ENCODE measurements at places on chromosomes 1 and 21.

- H3K27me3 ChIP-seq = no peaks in the 10 kb centered on the region
- no peak overlapping the region for H3K4me3 ChIP-seq
- DNase-seq = no peak
Measured at GRCh38 chr1:209029737-209030136, 553.8 kb upstream of the CAMK1G start.

DNA sequence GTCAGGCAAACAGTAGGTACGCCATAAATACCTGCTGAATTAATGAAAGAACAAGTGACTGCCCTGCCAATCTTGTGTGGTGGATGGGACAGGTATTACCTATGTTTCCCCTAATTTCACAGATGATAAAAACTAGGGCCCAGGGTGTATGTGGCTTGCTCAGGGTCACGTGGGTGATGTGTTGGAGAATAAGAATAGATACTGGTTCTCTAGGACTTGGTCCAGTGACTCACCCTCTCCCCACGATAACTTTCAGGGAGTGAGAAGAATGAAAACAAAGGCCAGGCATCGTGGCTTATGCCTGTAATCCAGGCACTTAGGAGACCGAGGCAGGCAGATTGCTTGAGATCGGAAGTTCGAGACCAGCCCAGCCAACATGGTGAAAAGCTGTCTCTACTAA is 26.7 kb downstream of the SLC26A9 start:
- no peaks in the 10 kb centered on the region for H3K4me1 ChIP-seq
- no peak overlapping the region for H3K4me3 ChIP-seq
- no peaks in the 10 kb centered on the region for H3K27me3 ChIP-seq
- H3K36me3 ChIP-seq = no peaks in the 10 kb centered on the region
- DNase-seq = no peak
- H3K27ac ChIP-seq = no peak overlapping the region

- no peak for DNase-seq
- no peaks in the 10 kb centered on the region for H3K36me3 ChIP-seq
- H3K27ac ChIP-seq = peak overlapping the region; percentile 72
- H3K4me1 ChIP-seq = no peaks in the 10 kb centered on the region
Measured at GRCh38 chr1:24725209-24725651, 20.0 kb upstream of the CLIC4 start.

GRCh38 chr1:197598935-197599334 is 176.3 kb downstream of the DENND1B start:
- no peaks in the 10 kb centered on the region for H3K36me3 ChIP-seq
- no peaks in the 10 kb centered on the region for H3K27me3 ChIP-seq
- H3K4me1 ChIP-seq = no peaks in the 10 kb centered on the region
- H3K27ac ChIP-seq = no peak overlapping the region
- H3K4me3 ChIP-seq = no peak overlapping the region
- DNase-seq = no peak

DNA sequence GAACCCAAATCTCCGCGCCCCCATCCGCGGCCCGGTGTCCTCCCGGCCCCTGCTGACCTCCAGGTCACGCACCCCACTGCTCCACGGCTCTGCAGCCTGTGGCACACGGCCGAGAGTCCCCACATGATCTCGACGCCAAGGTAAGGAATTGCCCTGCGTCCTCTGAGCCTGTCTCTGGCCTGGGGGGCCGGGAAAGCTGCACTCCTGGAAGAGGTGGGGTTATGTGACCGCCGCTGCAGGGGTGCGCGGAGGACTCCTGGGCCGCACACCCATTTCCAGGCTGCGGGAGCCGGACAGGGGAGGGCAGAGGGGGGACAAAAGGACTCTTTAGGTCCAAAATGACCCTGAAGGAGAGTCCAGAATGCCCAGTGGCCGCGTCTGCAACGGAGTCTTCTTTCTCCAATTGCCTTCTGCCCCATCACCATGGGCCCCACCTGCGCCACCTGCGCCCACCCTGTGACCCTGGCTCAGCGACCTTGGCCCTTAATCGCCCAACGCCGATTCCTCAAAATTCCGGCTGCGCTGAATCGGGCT is 997 bp upstream of the SIM2 start:
- H3K27ac ChIP-seq = no peak overlapping the region
- H3K36me3 ChIP-seq = no peaks in the 10 kb centered on the region
- no peak for DNase-seq
- peaks cover 3% of the 10 kb centered on the region for H3K4me1 ChIP-seq
- peak overlapping the region; percentile 43 for H3K4me3 ChIP-seq
- H3K27me3 ChIP-seq = peaks cover 100% of the 10 kb centered on the region

GRCh38 chr1:119713749-119714456 is 2.2 kb downstream of the PHGDH start:
- no peaks in the 10 kb centered on the region for H3K27me3 ChIP-seq
- peak overlapping the region; percentile 68 for H3K4me3 ChIP-seq
- H3K36me3 ChIP-seq = no peaks in the 10 kb centered on the region

DNA sequence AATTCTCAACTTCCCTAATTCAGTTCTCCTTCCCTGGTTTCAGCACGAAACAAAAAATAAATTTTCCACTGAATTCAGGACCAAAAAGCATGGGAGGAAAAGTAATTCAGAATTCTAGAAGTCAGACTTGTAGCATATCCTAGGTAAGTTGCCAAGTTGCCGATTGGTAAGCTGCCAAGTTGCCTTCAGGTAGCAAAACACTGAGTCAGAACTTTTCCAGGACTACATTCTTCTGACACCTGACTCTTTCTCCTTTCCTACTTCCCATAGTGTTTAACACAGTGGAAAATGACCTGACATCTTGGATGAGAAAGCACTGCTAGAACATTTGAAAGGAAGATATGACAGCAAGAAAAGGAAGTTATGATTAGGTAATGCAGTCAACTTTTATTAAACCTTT is 322.8 kb downstream of the SPATA17 start:
- H3K27me3 ChIP-seq = no peaks in the 10 kb centered on the region
- no peak overlapping the region for H3K4me3 ChIP-seq
- DNase-seq = peak; percentile 59
- no peaks in the 10 kb centered on the region for H3K36me3 ChIP-seq
- H3K4me1 ChIP-seq = no peaks in the 10 kb centered on the region

- H3K27ac ChIP-seq = peak overlapping the region; percentile 66
- no peaks in the 10 kb centered on the region for H3K27me3 ChIP-seq
- DNase-seq = peak; percentile 77
- no peak overlapping the region for H3K4me3 ChIP-seq
- peaks cover 8% of the 10 kb centered on the region for H3K4me1 ChIP-seq
- no peaks in the 10 kb centered on the region for H3K36me3 ChIP-seq
Measured at GRCh38 chr1:22414244-22414751, 37.4 kb upstream of the ZBTB40 start.

DNA sequence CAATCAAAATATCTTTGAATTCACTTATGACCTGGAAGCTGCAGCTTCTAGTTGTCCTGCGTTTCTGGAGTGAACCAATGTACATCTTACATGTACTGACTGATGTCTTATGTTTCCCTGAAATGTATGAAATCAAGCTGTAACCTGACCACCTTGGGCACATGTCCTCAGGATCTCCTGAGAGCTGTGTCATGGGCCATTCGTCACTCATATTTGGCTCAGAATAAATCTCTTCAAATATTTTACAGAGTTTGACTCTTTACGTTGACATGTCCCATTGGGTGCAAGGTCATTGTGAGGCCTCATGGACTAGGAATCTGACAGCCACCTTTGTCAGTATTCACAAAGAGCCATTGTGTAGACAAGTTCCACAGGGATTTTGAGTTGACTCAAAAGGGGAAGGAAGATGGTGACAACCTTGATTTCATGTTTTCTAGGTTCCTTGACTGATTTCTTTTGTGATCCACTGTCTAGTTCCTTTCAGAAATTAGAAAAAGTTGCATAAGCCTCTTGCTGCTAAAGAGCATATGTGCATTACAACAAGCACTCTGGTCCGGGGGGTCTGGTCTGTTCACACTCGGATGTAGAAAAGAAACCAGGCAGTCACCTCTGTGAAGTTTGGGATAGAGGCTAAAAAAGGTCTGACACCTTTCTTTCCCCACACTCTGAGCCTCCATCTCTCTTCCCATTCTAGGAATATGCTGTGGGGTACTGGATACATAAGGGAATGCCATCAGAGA is 10.7 kb downstream of the CHI3L2 start:
- H3K4me1 ChIP-seq = no peaks in the 10 kb centered on the region
- no peaks in the 10 kb centered on the region for H3K27me3 ChIP-seq
- no peak overlapping the region for H3K27ac ChIP-seq
- H3K36me3 ChIP-seq = no peaks in the 10 kb centered on the region
- no peak for DNase-seq

DNA sequence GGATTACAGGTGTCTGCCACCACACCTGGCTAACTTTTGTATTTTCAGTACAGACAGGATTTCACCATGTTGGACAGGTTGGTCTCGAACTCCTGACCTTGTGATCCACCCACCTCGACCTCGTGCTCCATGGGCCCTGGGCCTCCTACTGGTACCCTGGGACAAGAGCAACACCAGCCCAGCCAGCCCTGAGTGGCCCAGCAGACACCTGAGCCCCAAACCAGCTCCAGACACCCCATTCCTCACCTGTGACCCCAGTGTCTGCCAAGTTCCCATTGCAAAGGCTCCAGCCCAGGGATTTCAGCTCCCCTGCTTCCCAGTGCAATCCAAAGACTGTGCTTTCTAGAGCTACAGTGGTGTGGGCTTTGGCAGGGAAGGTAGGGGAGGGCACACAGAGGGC is 14.6 kb downstream of the MEF2D start:
- no peak for DNase-seq
- H3K27ac ChIP-seq = peak overlapping the region; percentile 13
- no peak overlapping the region for H3K4me3 ChIP-seq
- H3K27me3 ChIP-seq = no peaks in the 10 kb centered on the region
- H3K4me1 ChIP-seq = peaks cover 13% of the 10 kb centered on the region
- peaks cover 14% of the 10 kb centered on the region for H3K36me3 ChIP-seq

DNA sequence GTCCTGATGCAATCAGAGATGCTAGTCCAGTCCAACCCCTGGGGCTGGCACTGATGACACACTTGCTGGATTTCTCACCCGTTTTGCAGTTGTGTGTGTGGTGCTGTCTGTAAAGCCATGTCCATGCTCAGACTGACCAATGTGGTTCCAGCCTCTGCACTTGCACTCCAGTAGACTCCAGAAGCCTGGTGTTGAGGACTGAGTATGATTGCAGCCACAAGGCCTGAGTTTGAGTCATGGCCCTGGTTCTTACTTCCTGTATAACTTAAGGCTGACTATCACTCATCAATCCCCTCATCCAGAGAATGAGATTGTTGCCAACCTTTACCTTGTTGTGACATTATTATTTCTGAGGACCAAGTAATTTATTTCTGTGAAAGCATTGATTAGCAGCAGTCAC is 34.8 kb upstream of the IKBKE start:
- H3K4me1 ChIP-seq = no peaks in the 10 kb centered on the region
- no peak overlapping the region for H3K27ac ChIP-seq
- DNase-seq = no peak
- H3K4me3 ChIP-seq = no peak overlapping the region
- H3K27me3 ChIP-seq = no peaks in the 10 kb centered on the region

GRCh38 chr1:202160377-202160940 is at the start of gene PTPN7:
Gene PTPN7, minus strand, starts transcription at chr1:202160602. Its CDS starts 1,200 bp downstream, at chr1:202159402.
- H3K4me1 ChIP-seq = no peaks in the 10 kb centered on the region
- no peaks in the 10 kb centered on the region for H3K36me3 ChIP-seq
- no peak for DNase-seq
- H3K4me3 ChIP-seq = no peak within 1 kb of the TSS

- no peaks in the 10 kb centered on the region for H3K36me3 ChIP-seq
- DNase-seq = no peak
- no peak overlapping the region for H3K4me3 ChIP-seq
- no peaks in the 10 kb centered on the region for H3K27me3 ChIP-seq
- no peaks in the 10 kb centered on the region for H3K4me1 ChIP-seq
Measured at GRCh38 chr1:152928671-152929070, 18.3 kb upstream of the SPRR5 start.

- no peaks in the 10 kb centered on the region for H3K27me3 ChIP-seq
- H3K4me3 ChIP-seq = no peak overlapping the region
- H3K36me3 ChIP-seq = no peaks in the 10 kb centered on the region
- DNase-seq = no peak
Measured at GRCh38 chr21:42544544-42544943, 30.9 kb downstream of the SLC37A1 start.

- H3K27me3 ChIP-seq = no peaks in the 10 kb centered on the region
- no peak overlapping the region for H3K4me3 ChIP-seq
- H3K27ac ChIP-seq = no peak overlapping the region
- H3K4me1 ChIP-seq = no peaks in the 10 kb centered on the region
Measured at GRCh38 chr1:201229771-201230635, 39.4 kb downstream of the IGFN1 start.

GRCh38 chr1:76677416-76678405 is 189.6 kb upstream of the ST6GALNAC5 start:
- no peak overlapping the region for H3K27ac ChIP-seq
- H3K36me3 ChIP-seq = no peaks in the 10 kb centered on the region
- H3K27me3 ChIP-seq = no peaks in the 10 kb centered on the region
- no peaks in the 10 kb centered on the region for H3K4me1 ChIP-seq
- DNase-seq = no peak

GRCh38 chr1:162444903-162445302 is 33.0 kb upstream of the SH2D1B start:
- H3K27ac ChIP-seq = no peak overlapping the region
- DNase-seq = no peak
- no peaks in the 10 kb centered on the region for H3K27me3 ChIP-seq
- H3K36me3 ChIP-seq = no peaks in the 10 kb centered on the region
- H3K4me1 ChIP-seq = no peaks in the 10 kb centered on the region
- H3K4me3 ChIP-seq = no peak overlapping the region

DNA sequence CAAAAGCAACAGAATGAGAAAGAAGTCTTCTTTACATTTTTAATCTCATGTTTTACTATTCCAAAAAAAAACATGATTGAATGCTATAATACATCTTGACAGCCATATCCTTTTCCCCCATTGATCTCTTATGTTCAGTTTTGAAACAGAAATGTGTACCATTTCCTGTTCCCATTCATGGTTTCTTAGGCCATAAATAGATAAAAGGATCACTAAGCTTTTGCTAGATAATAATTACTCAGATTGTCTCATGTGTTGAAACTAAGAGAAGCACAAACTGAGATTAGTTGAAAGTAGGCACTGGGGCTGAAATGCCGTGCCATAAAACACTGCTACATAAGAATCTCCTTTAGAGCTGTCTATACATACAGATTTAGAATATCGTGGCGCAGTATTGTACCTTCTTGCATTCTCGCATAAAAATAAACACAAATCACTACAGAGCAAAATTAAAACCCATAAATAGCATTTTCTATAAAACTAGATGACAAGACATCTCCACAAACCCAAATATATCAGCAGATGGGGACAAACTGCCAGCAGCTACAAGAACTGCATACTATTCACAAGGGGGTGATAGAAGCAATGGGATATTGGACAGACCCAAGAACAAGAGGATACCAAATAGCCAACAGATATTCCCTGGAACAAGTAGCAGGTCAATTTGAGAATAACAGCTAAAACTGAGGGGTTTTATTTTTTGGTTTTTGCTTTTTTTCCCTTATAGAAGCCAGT is 405.3 kb upstream of the PRMT6 start:
- no peak for DNase-seq
- H3K27ac ChIP-seq = no peak overlapping the region

GRCh38 chr21:19523746-19524145 is 1120.2 kb upstream of the TMPRSS15 start:
- DNase-seq = no peak
- H3K4me3 ChIP-seq = no peak overlapping the region
- H3K27ac ChIP-seq = no peak overlapping the region
- H3K4me1 ChIP-seq = no peaks in the 10 kb centered on the region
- H3K27me3 ChIP-seq = no peaks in the 10 kb centered on the region

- no peaks in the 10 kb centered on the region for H3K4me1 ChIP-seq
- no peak for DNase-seq
- H3K27me3 ChIP-seq = no peaks in the 10 kb centered on the region
- no peak overlapping the region for H3K4me3 ChIP-seq
Measured at GRCh38 chr1:209729436-209729835, 24.8 kb downstream of the HSD11B1 start.

GRCh38 chr1:178418284-178418955 is 78.3 kb downstream of the CLEC20A start:
- no peaks in the 10 kb centered on the region for H3K36me3 ChIP-seq
- no peaks in the 10 kb centered on the region for H3K4me1 ChIP-seq
- no peak for DNase-seq
- H3K27me3 ChIP-seq = no peaks in the 10 kb centered on the region
- no peak overlapping the region for H3K4me3 ChIP-seq
- H3K27ac ChIP-seq = no peak overlapping the region

Measured in breast epithelium (tissue), 4 donors.